ENCODE measurements at places on chromosomes 16 and 17.

- DNase-seq, result no peak
These were observed 25.0 kb downstream of the TAC4 start for GRCh38 chr17:49822829-49823228.

DNA sequence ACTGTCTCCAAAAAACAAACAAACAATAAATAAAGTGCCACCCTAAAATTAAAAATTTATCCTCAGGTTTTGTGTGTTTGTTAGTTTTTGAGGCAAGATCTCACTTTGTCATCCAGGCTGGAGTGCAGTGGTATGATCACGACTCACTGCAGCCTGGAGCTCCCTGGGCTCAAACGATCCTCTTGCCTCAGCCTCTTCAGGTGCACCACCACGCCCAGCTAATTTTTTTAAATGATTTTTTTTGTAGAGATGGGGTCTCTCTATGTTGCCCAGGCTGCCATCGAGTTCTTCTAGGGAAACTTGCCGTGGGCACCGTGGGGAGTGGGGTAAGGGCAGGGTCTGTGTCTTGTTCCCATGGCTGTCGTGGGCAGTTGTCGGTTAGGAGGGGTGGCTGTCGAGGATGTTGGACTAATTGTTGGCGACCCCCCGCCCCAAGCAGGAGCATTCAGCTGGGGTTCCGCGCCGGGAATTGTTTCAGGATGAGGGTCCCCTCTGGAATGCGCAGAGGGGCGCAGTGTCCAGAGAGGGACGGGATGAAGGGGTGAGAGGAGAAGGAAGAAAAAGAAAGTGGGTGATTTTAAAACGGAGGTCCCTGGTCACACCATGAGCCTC, 1.1 kb upstream of the RNF213 start:
- DNase-seq, result no peak

DNA sequence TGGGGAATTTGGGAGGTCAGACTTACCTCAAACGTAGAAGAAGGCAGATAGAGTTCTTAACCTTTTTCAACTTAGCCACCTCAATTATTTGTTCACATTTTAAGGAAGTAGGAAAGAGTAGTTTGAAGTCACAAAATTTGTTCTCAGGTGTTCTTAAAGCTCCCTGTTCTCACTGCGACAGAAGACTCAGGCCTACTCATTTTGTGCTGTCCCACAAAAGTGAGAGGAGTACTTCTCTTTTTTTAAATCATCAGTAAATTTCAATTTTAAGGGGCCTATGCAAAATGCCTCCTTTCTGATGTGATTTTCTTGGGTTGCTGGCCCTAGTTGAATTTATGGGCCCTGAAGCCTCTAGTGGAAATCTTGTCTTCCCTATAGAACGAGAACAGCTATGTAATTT, 133.4 kb downstream of the MAP2K6 start:
- DNase-seq, result no peak

DNA sequence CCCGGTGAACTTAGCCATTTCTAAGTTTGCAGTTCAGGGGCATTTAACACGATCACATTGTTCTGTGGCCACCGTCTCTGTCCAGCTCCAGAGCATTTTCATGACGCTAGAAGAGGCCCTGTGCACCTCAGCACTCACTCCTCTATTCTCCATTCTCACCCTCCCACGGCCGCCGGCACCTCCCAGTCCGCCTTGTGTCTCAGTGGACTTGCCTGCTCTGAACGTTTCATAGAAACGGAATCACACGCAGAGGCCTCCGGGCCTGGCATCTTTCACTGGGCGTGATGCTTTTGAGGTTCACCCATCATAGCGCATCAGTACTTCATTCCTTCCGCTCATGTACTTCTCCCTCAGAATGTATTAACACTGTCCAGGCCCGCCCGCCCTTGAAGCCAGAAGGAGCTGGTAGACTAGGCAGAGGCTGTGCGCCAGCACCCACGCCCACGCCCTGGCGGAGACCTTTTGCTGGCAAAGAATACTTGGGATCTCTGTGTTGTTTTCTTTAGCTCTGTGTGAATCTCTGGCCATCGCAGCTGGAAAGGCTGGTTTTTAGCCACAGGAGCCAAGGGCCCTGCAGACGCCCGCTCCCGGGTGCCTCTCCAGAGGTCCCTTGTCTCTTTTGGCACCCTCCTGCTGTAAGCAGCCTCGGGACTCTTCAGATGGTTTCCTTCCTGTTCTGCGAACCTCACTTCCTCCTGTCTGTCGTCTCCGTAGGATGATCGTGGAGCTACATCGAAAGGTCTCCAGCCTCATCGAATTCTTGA, 23.4 kb upstream of the JPT2 start:
- DNase-seq, result no peak

DNA sequence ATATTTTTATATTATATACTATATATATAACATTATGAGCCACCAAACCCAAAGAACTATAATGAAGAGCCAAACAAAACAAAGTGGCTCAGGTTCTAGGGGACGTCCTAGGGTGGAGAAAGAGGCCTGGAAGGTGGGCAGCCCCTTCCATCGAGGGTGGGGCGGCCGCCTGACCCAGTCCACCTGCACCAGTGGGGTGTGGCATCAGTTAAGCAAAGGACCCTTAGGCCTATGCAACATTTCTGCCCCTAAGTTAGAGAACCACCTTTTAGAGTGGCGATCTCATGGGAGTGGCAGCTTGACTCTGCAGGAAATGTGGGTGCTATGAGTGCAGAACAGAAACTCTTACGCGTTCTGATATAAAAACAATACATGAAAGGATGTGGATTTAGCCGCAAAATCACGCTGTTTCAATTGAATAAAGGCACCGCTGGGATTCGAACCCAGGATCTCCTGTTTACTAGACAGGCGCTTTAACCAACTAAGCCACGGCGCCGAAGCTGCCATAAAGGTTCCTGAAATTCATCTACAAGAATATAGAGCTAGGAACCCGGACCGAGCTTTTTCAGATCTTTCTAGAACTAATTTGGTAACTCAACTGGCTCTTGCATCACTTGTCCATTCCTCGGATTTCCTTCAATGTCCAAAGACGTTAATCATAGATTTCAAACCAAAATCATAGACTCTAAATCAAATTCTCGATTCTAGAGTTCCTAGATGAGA, 15.6 kb upstream of the AURKB start:
- no peak for DNase-seq

GRCh38 chr17:50797135-50797810, 30.0 kb upstream of the ANKRD40CL start:
- DNase-seq, result no peak
